ENCODE measurements at places on chromosomes 2 and 18.
A peak's percentile ranks its signal among the peaks of the same experiment; 100 is the strongest.

DNA sequence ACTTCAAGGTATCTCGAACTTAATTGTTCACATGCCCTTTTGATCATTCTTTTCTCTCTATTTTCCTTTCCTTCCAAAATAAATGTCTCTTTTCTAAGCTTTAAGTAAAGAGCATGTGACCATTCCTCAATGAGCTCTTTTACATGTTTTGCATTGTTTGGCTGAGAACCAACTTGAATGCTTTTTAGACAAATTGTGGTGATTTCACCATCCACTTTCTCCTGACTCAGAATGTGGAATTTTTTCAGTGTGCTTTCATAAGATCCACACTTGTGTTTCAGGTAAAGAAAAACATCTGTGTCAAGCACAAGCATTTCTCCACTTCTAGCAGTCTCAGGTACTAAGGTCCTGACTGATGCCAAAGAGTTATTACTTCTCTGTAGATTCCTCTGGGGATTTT is 10.7 kb downstream of the RBM43 start:
- DNase-seq = no peak

DNA sequence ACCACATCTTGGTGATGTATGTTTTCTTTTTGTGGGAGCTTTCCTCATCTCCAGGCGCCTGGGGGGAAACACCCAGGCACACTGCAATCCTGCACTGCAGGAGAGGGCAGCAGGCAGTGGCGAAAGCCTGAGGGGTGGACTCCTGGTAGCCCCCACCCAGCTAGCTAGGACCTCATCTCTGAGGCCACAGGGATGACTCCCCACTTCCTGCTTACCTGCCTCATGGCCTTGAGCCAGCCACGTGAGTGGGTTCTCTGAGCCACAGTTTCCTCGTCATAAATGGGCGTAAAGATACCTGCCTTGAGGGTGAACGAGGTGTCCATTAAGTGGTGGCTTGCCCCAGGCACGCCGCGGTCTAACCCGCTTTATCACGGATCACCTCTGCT is 19.1 kb downstream of the TRAF3IP1 start:
- DNase-seq = no peak

DNA sequence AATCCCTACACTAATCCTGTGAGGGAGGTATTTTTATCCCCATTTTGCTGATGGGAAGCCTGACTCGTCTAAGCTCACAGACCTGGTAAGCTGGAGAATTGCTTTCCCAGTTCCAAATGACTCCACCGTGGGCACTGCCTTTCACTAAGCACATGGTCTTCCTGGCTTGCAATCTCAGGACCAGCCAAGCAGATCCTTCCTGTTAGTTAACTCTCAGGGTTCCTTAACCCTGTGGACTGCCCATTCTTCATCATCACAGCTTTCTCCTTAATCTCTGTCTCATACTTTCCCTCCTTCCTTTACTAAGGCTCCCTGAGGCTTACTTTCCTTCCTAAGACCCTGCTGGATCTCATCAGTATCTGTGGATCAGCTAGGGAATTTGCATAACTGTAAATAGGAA is 122.2 kb upstream of the ZEB2 start:
- no peak for DNase-seq

GRCh38 chr2:118808429-118808809 is 39.0 kb downstream of the EN1 start:
- no peak for DNase-seq

DNA sequence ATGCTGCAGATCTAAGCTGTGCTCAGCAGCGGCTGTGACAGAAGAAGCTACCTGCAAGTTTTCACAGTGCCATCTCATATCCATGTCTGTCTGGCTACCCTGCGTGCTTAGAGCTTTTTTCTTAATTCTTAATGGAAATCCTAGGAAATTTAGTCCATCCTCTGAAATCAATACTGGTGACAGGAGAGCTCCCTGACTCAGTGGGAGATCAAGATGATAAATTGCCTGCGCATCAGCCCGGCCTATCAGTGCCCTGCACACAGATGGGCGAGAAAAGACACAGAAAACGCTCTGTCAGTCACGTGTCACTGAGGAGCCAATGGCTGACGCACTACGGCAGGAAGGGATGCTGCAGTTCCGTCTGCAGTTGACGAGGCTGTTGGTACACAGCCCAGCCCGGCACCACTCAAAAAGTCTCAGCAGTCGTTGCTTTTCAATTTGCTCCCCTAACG is 819.6 kb upstream of the FSHR start:
- DNase-seq = peak; percentile 77

GRCh38 chr2:34423301-34423700 is 824.2 kb upstream of the FAM98A start:
- DNase-seq = no peak

Measured in type B pancreatic cell (in vitro differentiated cells).